ENCODE measurements at places on chromosomes 13 and 19.
A peak's percentile ranks its signal among the peaks of the same experiment; 100 is the strongest.

DNA sequence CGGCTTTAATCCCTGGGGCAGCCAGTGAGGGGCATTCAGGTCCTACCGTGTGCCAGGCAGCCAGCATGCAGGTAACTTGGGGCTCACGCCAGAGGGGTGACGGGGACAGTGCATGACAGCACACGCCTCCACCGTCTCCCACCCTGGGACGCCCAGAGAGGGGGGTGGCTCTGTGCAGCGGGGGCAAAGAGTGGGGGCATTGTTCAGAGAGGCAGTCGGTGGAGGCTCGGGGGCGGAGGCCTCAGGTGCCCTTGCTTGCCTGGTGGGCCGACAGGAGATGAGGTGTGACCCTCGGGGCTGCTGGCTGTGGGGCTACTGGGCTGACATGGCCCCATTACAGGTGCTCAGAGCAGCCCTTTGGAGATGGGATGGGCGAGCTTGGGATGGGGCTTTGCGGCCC, 18.4 kb downstream of the PLIN4 start:
- no peak for DNase-seq

- no peak for DNase-seq
Observed at GRCh38 chr19:35379992-35380391, 9.1 kb downstream of the GPR42 start.

DNA sequence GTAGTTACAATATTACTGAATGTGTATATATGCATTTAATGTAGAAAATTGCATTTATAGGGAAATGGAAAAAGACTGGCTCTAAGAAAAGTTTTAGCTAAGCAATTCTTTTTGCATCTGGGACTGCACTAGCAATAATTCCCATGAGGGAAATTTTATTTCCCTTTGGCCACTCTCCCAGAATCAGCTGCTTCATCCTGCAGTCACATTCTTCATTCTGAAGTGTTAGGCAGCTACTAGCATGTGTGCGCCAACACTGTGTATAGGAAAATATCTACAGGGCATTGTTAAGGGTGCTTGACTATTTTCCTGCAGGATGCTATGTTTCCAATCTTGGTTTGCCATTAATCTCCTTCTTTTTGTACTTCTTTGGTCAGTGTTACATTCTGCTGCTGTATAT, 312.8 kb upstream of the PCDH20 start:
- no peak for DNase-seq

DNA sequence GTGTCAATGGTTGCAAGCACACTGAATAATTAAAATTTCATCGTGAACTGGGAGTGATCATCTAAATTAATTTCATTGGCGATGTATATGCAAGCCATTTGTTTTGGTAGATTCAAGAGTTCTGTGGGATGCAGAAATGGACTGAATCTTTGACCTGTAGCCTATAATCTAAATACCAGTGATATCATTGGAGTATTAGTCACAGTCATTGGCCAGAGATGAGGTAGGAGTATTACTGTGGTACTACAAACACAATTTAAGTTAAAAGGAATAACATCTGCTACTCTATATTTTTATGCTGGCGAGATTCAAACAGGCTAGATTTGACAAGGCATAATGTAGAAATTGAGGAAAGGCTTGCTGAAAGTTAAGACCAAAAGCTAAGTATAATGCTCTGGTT, 14.0 kb downstream of the FRY start:
- DNase-seq: no peak

DNA sequence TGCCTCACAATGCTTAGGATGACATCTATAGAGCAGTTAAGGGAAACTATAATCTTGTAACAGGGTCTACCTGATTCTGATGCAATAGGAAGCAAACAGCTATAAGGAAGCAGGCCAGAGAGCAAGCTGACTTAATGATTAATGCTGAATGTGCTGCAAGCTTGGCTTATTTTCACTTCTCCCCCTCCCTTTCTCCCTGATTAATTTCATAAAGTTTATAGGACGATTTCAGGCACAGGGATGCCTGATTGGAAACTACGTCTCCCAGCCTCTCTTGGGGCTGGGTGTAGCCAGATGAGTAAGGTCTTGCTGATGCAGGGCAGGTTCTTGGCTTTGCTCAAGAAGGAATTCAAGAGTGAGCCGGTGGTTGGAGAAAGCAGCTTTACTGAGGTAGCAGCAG, 82.8 kb upstream of the MRI1 start:
- DNase-seq: no peak

DNA sequence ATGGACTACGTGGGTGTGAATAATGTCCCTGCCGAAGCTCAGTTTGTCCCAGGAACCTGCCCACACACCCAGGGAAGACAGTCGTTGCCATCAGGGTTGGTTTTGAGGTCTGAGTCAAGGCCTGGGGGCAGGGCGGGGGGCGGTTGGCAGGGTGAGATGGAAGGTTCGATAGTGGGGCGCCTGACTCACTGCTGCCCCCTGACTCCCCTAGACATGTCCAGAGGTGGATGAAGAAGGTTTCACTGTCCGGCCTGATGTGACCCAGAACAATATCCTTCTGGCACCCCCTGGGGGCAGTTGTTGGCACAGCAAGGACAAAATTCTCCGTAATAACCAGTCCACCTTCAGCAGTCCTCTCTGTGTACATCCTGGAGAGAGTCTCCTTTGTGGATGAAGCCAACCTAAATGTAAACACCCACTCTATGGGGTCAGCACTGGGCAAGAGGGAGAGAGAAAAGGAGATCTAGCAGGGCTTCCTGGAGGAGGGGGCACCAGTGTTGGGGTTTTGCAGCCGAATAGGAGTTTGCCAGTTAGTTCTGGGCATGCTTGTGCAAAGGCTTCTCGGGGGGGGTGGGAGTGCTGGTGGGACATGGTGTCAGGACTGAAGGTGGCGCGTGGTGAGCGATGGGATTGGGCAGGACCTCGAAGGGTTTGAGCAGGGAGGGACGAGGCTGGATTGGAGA, 19.6 kb upstream of the B3GNT3 start:
- DNase-seq: no peak

DNA sequence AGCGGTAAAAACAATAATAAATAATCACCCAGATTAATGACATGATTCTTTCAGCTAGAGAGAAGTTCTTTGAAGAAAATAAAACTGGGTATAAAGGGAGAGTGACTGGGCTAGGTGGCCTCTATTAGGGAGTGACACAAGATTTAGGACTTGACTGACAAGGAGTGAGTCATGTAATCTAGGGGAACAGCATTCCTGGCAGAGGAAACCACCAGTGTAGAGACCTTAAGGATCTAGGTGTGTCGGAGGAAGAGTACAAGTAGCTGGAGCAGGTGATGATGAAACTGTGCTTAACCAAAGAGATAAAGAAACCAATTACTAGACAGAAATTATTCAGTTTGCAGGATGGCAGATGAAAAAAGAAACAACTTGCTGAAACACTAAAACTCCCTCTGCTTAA, 248.0 kb downstream of the RFC3 start:
- DNase-seq: no peak

GRCh38 chr13:29050719-29051118, 230.6 kb downstream of the MTUS2 start:
- no peak for DNase-seq

DNA sequence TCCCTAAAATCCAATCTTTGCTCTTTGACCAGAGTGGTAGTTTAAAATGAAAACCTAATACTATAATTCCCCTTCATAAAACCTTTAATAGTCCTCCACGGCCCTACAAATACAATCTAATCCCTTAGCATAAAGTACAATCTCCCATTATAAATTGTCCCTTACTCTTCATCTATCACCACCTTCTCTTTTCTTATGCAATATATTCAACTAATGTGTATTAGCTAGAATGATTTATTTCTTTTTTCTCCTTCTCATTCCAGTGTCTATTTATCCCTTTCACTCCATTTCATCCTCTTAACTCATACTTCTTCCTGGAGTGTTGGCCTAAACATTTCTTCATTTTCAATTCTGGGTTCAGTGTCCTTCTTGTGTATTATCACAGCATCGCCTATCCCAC, 872.1 kb upstream of the PCDH20 start:
- DNase-seq: no peak

DNA sequence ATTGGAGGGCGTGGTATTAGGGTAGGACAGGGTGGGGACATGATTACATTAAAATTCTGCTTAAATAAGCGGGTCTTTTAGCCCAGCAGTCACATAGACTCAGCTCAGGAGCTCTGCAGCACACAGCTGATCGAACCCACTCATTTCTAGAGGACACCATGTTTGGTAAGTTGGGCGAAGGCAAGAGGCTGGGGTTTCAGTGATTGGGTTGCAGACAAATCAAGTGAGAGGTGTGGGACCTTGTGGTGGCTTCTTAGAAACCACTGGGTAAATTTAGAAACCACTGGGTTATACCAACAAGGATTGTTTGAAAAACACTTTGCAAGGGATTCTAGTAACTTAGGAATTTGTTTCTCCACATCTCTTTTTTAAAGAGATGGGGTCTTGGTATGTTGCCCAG, at the start of gene LEUTX:
Gene LEUTX, plus strand, starts transcription at position 92 of the 400 bp plus-strand sequence. Its CDS starts 67 bp downstream, at position 159.
- no peak for DNase-seq

DNA sequence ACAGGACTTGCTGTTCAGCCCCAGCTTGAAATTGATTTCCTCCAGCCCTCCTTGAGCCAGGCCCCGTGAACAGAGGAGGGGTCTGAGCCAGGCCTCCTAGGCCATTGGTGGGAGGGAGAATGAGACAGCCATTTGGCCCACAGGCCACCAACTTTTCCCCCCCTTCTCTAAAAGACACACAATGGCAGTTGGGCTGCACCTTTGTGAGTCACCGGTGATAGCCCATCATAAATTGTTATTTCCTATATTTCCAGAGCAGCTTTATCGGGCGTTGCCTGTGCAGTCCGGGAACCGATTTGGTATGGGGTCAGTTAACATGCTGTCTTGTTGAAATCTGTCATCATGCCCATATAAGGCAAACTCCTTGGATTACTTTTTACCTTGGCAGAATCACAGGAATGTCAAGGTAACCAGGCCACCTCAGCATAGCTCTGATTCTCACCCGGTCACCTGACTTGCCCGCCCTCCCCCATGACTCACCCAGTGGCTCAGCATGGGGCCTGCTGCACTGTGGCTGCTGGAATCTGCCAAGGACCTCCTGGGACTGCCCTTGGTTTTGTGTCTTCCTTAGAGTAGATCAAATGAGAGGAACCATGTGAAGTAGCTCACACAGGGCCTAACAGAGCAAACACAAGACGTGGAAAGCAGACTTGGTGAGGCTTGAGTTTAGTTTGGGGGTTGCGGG, 36.1 kb downstream of the ACTN4 start:
- DNase-seq: peak; percentile 20

GRCh38 chr13:67557642-67558241, 327.6 kb upstream of the PCDH9 start:
- no peak for DNase-seq

GRCh38 chr19:18606281-18607225, at the start of gene CRLF1:
Gene CRLF1, minus strand, starts transcription at chr19:18606799. Its CDS starts 143 bp downstream, at chr19:18606656.
- DNase-seq: no peak

DNA sequence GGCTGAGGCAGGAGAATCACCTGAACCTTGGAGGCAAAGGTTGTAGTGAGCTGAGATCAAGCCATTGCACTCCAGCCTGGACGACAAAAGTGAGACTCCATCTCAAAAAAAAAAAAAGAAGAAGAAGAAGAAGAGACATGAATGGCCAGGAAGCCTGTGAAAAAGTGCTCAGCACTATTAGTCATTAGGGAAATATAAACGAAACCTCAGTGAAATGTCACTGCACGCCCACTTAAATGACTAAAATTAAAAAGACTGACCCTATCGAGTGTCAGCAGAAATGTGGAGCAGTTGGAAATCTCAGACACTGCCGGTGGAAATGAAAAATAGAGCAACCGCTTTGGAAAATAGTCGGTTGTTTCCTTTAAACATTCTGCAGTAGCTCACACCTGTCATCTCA, 5.5 kb upstream of the TYROBP start:
- no peak for DNase-seq

DNA sequence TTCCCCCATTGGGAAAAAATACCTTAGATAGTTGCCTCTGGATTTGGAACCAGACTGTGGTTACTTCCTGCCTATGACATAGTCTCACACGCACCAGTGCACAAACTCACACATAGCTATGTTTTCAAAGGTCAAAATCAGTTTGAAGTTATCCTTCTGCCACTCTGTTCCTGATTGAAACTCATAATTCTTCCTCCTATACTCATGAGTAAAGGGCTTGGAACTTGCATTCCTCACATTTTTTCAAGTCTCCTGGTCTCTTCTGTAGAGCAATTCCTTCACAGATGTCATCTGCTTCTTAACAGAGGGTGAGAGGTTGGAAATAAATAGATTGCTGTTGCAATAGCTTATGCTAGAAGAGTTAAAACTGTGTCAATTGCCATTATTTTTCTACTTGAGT, 18.6 kb upstream of the POSTN start:
- DNase-seq: no peak

DNA sequence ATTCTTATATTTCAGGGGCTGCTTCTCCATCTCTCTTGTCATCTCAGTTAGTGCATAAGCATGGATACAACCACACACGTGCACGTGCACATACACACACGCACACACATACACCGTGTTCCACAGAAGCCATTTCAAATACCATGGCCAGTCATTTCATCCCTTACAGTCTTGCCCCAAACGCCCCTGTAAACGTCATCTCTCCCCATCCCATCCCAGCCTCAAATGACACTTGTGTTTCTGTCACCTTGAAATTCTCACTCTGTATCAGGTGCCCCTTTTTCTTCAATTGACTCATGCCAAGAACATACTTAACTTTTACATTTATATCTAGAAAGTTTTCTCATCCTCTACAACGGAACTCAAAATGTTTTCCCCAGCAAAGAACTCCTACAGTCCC, 220.5 kb downstream of the IRS2 start:
- no peak for DNase-seq

DNA sequence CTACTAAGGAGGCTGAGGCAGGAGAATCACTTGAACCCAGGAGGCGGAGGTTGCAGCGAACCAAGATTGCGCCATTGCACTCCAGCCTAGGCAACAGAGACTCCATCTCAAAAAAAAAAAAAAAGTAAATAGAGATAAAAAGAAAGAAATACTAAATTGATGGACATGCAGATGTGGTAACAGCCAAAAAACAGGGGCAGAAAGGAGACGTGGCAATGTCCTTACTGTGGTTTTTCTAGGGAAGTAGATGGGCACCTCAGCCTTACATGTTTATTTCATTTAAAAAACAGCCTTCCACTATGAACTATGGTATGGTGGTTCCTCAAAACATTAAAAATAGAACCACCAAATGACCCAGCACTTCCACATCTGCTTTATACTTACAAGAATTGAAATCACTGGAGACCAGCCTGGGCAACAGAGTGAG, 6.5 kb upstream of the EIF3G start:
- DNase-seq: no peak
